ENCODE measurements at places on chromosomes 3 and 15. TPM values are rescaled to one million over a fixed set of nuclear protein-coding genes. Genes with fewer than 3 reads are reported as not detected.

- DNase-seq, result no peak
Observed at GRCh38 chr3:81349816-81350340, 411.6 kb downstream of the GBE1 start.

DNA sequence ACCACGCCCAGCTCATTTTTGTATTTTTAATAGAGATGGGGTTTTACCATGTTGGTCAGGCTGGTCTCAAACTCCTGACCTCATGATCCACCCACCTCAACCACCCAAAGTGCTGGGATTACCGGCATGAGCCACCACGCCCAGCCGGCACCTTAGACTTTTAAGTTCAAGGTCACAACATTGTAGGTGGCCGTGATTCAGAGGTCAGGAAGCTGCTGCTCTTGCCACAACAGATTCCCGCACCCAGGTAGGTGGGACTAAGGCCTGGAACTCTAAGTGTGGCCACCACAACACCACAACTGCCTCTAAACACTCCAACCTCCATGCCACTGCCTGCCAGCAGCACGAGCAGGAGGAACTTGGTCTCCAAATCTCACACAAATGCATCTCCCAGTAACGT is 196.8 kb downstream of the STT3B start:
- DNase-seq, result no peak

DNA sequence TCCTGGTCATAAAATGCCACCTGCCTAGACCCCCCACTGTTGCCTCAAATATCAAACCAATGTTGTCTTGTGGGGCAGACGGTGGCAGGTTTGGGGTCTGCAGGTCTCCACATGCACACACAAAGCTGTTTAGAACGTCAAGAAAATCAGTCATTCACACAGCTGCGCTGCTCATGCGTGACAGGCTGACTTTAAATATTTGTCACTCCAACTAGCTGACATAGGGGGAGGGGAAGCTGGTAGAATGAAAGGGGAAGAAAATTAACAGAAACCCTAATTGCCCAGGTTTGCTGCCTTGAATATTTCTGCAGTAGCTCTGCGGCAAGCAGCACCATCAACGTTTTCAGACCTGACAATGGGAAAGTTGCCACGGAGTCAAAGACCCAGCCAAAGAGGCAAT is 201.8 kb downstream of the ABHD5 start:
- DNase-seq, result no peak

- DNase-seq, result no peak
Observed at GRCh38 chr3:134463676-134464063, 22.1 kb downstream of the ANAPC13 start.

DNA sequence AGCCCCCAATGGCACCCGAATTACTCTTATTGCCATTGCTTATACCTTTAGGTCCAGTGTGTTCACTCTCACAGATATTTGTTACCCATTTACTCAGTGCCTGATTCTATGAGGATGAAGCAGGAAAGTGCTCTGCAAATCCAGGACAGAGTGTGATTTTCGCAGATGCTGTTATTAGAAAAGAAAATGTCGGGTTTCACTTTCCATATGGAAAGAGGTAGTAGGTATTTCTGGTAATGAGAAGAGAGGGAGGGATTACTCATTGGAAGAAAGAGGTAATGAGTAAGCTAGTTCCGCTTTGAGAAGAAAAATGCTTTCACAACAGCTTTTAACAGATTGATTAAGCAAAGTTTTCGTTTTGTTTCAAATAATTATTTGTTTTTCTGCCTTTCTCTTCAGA is 336.3 kb upstream of the CFAP20DC start:
- DNase-seq, result no peak

DNA sequence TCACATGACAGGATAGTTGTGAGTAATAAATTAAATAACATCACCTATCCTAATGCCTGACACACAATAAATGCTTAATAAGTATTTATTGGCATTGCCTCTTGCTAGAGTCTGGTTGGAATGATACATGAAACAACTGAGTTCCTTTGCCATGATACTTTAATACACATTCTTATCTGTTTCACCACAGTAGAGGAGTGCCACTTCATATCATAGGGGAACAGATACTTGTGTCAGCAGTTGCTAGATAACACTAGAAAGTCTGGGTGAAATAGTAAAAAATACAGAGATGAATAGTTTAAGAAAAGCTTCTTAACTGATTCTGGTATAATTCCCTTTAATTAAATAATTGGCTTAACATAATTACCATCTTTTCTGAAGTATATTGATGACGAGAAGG is 380.0 kb upstream of the GOLIM4 start:
- no peak for DNase-seq

- no peak for DNase-seq
Observed at GRCh38 chr3:136750897-136751315, 1.3 kb downstream of the STAG1 start.

DNA sequence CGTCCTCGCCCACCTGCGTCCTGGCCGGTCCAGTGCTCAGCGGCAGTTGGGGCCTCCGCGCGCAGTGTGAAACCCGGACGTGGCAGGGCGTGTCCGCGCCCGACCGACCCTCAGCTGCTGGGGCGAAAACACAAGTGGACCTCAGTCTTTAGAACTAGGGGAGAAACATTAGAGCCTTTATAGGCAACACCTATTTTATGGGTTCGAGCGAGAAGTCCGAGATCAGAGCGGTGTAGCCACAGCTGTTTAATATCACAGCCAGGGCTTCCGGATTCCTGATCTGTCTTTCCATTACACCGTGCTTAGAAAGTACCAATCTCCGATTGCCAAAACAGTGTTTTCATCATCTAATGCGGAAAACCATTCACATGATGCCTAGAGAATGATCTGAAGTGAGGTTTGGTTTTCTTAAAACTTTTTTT is 506 bp downstream of the RAD51 start:
- no peak for DNase-seq

GRCh38 chr3:170144437-170144843 is 37.1 kb downstream of the PHC3 start:
- DNase-seq, result no peak

DNA sequence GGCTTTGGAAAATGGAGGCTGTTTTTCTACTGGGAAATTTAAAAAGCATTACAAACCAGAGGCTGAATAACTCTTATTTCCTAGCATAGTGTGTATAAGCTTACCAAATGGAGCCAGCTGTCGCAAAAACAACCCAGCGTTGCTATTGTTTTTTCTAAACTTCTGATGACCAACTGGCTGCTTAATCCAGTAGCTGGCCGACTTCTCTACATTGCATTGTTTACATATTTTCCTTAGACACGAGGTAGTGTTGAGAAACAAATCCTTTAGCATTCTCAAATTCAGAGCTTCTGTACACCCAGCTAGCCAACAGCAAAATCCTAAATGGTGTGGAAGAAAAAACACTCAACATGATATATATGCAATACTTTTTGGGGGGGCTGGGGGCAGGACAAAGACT is 161.0 kb upstream of the ADAMTS9 start:
- no peak for DNase-seq

- DNase-seq, result no peak
Observed at GRCh38 chr3:171260466-171260865, 199.7 kb downstream of the TNIK start.

- DNase-seq, result no peak
Observed at GRCh38 chr3:123634149-123635051, 49.5 kb upstream of the HACD2 start.

DNA sequence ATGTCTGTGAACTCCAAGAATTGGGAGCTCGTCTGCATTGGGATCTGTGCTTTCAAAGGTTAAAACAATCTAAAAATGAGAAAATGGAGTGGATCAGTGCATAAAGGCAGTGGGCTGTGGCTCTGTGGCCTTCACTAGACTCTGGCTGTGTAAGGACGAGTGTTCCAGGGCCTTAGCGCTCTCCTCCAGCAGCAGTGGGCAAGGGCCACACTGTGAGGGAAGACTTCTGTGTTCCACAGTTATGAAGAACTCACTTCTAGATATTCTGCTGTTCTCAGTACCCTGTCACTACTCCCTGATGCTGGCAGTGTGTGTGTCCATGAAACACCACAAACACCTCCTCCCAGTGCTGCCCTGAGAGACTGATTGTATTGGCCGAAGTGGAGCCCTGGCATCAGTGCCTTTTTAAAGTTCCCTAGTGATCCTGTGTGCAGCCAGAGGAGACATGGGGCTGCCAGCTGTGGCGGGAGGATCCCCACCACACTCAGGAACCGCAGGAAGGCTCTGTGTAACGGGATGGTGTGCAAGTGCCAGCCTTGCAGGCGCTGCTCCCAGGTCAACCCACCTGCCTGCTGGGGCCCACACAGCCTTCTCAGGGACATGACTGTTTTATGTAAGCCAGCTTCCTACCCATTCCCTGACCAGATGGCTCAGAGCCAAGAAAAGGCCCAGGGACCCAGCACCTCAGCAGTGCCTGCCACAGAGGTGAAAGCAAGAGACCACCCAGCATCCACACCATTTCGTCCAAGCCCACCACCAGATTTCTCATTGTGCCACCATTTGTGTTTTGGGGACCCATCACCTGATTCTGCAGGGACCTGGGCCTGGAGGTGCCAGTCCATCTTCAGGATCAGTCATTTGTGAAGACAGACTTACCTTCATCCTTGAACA is 40.4 kb downstream of the ABTB1 start:
- no peak for DNase-seq

- DNase-seq, result no peak
Observed at GRCh38 chr15:98753726-98754656, 105.7 kb downstream of the IGF1R start.

- no peak for DNase-seq
Observed at GRCh38 chr3:115571413-115571812, 51.9 kb upstream of the GAP43 start.

DNA sequence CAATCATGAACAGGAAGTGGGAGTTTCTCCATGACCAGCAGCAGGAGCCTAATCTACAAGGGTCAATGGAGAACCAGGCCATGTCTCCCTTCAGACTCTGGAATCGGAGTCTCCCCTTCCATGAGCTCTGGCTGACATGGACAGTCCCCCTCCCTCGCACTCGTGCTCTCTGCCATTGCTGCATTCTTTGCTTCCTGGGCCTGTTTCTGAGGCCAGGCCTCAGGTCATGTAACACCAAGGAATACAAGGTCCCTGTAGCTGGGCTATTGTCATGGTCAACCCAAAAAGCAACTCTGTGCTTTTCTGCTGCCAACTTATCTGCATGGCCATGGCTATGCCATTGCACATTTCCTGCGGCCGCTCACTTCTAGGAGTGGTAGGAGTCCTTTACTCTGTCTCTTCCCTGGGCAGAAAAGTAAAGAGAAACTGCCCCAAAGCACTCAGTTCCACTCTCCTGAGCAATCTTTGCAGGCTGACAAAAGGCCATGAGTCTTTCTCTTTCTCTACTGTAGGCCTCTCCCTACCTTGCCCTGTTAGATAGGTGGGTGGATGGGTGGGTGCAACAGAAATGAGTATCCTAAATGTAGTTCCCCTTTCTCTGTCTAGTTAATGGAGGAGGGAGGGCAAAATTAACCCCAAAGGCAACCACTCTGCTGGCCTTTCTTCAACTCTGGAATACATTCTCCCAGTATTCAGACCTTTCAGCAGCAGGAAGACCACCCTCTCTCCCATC is 40.8 kb upstream of the PROK2 start:
- no peak for DNase-seq

DNA sequence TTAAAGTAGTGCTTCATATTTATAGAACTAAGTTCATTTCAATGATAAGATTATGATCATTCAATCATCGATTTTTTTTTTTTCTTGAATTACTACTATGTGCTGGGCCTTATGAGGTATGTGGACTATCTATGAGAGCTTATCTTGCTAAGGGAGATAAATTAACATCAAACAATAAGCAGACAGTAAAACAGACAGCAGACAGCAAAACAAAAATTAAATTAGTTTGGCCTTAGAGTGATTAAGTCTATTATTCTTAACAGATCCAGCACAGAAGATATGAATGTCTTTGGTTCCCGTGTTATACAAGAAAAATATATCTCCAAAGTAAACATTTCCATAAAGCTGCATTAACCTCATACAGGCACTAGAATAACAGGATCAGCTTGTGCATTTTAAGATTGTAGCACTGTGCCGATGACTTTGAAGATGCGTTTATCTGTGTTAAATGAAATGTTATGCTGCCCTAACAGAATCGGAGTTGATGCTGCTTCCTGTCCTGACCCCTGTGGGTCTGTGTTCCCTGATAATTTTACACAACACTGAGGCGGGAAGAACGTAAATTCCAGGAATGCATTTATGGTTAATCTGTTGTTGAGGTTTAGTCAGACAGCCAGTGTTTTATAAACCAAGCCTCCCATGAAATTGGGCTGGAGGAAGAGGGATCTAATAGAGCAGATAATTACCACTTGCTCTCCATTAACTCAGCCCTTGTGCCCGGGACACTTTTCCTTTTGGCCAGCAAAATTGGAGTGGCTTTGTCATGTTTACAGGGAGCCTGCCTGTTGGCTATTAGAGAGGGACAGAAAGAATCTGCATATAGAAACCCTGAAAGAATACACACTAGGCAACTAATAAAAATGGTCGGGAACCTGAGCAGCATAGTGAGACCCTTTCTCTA is 80.8 kb downstream of the GHSR start:
- DNase-seq, result no peak

GRCh38 chr3:122921791-122922651 is 105.5 kb downstream of the SEMA5B start:
- DNase-seq, result no peak

DNA sequence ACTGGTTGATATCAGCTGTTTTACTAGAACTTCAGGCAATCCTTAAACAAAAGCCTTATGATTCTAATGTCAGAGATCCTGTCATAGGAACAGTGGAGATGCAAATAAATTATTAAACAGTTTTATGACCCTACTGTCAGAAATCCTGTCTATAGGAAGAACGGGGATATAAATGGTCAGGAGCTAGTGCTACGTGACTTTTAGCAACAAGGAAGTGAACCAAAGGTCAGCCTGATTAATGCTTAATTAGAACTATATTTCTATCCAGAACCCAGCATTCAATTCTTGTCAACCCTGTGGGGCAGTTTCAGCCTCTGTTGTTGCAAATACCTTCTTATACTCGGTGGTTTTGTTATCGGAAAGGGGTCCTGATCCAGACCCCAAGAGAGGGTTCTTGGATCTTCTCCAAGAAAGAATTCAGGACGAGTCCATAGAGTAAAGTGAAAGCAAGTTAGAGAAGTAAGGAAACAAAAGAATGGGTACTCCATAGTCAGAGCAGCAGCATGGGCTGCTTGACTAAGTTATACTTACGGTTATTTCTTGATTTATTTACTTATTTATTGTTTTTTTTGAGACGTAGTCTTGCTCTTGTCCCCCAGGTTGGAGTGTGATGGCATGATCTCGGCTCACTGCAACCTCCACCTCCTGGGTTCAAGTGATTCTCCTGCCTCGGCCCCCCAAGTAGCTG is 59.9 kb upstream of the RNU6-1 start:
- DNase-seq, result no peak

GRCh38 chr15:74158855-74159650 is 14.5 kb upstream of the ISLR start:
- no peak for DNase-seq

Gene BHLHE40
- 177 TPM for total RNA-seq

Gene ZNF385D
- 3.8 TPM for total RNA-seq

Gene PLEKHO2
- 26.5 TPM for total RNA-seq

Gene PLA2G4D
- total RNA-seq, result not detected

Gene ABHD17C
- total RNA-seq, result 5.2 TPM

Gene ZMYND10
- total RNA-seq, result 2.6 TPM

Gene SGO1
- 0.80 TPM for total RNA-seq

Gene PARP6
- total RNA-seq, result 63.9 TPM
